ENCODE measurements at places on chromosomes 13 and 19.
A peak's percentile ranks its signal among the peaks of the same experiment; 100 is the strongest.

DNA sequence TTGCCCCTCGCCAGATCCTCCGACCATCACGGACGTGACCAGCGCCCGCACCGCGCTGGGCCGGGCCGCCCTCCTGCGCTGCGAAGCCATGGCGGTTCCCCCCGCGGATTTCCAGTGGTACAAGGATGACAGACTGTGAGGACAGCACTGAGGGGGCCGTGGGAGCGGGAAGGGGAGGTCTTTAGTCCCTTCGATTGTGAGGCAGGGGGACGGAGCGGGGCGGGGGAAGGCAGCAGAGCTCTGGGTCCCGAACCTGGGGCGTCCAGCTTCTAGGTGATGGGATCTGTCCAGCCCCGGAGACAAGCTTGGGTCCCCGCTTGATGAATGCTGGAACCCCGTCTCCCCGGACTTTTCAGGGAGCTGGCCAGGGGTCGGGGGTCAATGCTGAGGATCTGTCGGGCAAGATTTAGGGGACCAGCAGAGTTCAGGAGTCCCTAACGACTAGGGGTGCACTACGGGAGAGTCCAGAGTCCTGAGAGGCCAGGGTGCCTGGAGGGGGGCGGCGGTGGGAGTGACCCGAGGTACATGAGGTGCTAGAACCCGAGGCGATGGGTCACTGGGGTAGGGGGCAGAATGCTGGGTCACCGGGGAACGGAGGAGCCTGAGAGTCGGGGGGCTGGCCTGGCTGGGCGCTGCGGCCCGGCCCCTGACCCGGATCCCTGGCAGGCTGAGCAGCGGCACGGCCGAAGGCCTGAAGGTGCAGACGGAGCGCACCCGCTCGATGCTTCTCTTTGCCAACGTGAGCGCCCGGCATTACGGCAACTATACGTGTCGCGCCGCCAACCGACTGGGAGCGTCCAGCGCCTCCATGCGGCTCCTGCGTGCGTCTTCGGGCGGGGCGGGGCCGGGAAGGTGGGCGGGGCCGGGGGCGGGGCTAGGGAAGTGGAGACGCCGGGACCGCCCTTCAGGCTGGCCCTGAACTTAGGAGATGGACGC is 14.6 kb downstream of the VSIG10L start:
- DNase-seq: peak; percentile 80

GRCh38 chr13:40572961-40573360 is 93.5 kb downstream of the FOXO1 start:
- no peak for DNase-seq

DNA sequence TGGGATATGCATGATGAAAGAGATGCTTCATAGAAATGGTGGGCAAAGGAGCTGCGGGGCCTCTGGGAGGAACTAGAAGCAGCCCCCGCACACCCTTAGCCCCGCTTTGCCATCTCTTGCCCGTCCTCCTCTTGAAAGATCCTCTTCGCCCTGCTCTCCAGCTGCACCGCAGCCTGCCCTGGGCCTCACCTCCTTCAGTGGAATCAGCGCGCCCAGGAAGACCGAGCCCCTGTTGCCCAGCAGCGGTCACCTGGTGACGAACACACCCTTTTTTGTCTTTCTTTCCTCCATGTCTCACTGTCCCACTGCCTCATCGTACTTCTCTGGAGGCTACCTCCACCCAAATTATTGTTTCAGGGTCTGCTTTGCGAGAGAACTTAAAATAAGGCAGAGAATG is 807.6 kb downstream of the UQCRFS1 start:
- DNase-seq: no peak

DNA sequence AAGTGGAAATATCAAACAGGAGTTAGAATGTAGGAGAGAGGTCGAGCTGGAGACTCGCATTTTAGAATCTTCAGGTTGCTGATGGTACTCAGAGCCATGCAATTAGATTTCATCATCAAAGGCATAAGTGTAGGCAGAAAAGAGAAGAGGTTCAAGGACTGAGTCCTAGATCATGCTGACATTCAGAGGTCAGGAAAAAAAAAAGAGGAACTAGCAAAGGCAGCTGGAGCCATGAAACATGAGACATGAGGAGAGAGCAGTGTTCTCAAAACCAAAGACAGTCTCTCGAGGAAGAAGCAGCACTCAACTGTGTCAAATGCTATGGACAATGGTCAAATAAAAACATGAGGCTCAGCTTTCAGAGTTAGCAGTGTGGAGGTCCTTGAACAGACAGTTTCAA is 12.4 kb upstream of the TPP2 start:
- DNase-seq: no peak

DNA sequence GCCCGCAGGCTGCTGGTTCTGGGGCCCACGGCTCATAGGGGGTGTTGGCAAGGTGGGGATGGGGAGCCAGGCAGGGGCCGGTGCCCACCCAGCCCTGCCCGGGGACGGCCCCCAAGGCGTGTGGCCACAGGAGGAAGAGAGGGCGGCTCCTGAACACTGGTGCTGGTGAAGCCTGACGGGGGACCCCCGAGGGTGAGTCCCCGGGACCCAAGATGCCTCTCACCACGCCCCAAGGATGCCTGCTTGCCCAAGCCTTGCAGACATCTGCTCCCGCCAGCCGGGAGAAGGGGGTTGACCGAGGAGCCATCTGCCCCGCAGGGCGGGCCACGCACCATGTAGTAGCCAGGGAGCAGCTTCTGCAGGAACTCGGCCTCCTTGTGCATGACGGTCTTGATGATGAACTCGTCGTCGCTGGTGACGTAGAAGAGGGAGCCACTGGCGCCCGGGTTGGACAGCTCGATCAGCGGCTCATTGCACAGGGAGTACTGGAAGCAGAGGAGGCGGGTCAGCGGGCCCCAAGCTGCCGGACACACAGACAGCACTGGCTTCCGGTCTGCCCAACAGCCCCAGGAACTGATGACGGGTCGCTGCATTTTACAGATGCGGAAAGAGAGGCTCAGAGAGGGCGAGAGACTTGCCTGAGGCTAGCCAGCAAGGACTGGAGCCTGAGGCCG is 29.6 kb upstream of the CACTIN start:
- DNase-seq: peak; percentile 59

GRCh38 chr19:56705939-56706338 is 34.4 kb upstream of the ZNF835 start:
- DNase-seq: no peak

GRCh38 chr13:101869553-101869952 is 417.1 kb downstream of the ITGBL1 start:
- no peak for DNase-seq

- peak; percentile 16 for DNase-seq
Measured at GRCh38 chr19:45502111-45502510, 3.9 kb downstream of the PPM1N start.

DNA sequence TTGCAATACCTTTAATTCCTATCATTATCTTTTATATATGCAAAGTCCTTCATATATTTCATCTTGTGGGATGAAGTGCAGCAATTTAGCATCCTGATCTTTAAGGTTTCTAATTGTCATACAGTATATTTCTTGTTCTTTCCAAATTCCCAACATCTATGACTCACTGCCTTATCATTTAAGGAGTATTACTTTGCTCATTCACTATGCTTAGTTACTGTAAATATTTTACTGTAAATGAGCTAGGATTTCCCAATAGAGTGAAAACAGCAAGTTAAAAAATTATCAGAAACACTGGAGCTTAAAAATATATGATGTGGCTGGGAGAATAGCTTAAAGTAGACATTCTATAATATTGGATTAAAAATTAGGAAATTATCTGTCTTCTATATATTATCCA is 69.9 kb downstream of the SLITRK6 start:
- DNase-seq: no peak

DNA sequence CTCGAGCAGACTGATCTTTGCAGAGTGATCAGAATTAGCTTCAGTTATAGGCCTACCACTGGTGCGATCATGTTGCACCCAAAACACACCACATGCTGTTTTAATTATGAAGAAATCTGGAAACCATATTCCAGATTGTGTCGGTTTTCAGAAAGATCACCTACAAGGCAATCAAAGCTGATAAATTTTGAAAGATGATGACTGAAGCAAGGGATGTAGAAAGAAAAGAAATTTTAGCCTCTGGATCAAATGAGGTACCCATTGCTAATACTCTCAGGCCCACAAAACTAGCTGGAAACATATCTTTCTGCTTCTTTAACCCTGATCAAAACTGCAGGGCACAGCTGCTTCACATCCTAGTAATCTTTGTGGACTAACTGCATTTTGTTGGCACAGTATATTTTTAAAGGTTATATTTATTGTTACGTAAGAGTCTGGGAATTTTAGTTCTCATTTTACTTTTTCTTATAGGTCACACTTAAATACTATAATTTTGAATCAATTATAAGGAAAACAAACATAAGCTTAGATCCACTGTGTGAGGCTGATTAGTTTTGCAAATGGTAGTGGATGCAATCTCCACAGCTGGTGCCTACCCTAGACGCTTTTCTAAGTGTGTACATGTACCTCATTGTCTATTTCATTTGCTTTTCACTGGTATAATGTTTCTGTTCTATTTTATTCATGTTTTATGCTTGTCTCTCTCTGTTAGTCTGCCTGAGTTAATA is 150.9 kb downstream of the RGCC start:
- no peak for DNase-seq

- DNase-seq: no peak
Measured at GRCh38 chr13:78102741-78103140, 184.1 kb upstream of the EDNRB start.

GRCh38 chr19:34579281-34580054 is 97.5 kb downstream of the SCGB2B2 start:
- DNase-seq: no peak

GRCh38 chr13:107095876-107096275 is 527.9 kb upstream of the ARGLU1 start:
- no peak for DNase-seq

DNA sequence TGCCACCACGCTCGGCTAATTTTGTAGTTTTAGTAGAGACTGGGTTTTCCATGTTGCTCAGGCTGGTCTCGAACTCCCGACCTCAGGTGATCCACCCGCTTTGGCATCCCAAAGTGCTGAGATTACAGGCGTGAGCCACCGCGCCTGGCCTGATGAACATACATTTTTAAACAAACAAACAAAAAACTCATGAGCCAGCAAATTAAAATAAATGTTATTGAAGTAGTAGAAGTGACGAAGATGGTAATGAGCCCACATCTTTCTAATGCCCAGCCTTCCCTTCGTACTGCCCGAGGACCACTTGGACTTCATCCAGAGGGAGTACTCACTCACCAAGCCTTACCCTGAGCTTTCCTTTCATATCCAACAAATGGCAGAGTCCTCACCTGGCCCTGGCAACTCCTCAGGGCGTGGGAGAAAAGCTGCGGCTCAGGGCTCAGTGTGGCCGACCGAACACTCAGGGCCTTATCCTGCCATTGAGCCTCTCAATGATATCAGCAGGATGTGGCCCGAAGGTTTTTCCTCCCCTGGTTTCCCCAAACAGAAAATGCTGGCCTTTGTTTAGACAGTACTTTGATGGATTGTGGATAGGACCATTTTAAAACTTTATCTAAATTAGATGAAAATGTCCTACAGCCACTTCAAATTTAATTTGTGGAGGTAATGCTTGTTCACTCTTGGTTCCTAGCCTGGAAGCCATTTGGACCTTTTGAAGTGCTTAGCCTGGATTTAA is 22.8 kb upstream of the ABCC4 start:
- no peak for DNase-seq

DNA sequence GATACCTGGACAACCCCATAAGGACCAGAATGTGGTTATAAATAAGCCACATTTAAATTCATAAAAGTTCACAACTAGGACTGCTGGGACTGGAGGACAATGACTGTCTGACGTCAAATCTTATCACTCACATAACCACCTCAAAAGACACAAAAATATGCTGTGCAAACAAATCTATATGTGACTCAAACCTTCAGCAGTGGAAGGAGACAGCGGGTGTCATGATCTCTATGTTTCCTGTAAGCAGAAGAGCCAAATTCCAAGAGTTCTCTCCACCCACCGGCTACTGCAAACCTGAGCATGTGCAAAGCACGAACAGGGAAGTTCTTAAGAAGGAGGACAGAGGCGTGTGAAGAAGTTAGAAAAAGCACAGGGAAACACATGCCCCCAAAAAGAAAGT is 113.2 kb downstream of the MYCBP2 start:
- DNase-seq: no peak

GRCh38 chr13:33092073-33092987 is 76.1 kb downstream of the KL start:
- no peak for DNase-seq

- peak; percentile 78 for DNase-seq
Measured at GRCh38 chr19:58228585-58229254, at the start of gene ZNF544. ZNF544 (plus strand) TSS chr19:58228914; CDS start chr19:58244024, 15,110 bp downstream.

DNA sequence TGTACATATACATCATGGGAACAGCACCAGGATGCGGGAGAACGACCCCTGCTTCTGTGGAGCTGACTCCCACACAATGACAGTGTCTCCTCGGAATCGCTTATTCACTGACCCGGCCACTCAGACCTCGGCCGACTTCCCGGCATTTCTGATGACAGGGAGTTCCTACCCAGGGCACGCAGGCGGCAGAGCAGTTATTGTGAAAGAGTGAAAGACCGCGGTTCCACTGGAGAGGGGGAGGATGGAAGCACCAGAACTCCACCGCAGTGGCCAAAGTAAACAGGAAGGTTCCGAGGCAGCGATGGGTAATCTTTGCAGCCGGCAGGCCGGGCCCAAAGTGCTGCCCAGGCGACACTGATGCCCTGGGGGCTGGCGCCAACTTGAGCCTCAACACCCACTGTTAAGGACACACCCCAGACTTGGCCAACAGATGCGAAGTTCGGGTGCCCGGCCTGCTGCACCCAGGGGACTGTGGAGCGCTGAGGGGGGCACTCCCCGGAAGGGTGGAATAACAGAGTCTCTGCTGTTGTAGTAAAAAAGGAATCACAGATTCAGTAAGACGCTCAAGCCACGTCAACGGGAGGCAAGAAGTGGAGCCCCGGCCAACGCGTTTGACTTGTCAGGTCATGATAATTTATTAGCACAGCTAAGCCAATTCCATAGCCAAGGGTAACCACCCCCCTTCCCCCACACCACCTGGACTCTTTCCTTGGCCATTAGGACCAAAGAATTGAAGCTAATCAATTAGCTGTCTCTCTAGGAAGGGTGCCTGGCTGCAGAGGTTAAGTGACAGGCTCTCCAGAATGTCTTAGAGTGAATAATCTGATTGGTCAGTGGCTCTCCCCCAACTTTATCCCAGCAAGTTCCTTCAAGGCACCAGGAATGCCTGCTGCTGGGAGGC is 5.8 kb downstream of the MLLT1 start:
- DNase-seq: peak; percentile 91

DNA sequence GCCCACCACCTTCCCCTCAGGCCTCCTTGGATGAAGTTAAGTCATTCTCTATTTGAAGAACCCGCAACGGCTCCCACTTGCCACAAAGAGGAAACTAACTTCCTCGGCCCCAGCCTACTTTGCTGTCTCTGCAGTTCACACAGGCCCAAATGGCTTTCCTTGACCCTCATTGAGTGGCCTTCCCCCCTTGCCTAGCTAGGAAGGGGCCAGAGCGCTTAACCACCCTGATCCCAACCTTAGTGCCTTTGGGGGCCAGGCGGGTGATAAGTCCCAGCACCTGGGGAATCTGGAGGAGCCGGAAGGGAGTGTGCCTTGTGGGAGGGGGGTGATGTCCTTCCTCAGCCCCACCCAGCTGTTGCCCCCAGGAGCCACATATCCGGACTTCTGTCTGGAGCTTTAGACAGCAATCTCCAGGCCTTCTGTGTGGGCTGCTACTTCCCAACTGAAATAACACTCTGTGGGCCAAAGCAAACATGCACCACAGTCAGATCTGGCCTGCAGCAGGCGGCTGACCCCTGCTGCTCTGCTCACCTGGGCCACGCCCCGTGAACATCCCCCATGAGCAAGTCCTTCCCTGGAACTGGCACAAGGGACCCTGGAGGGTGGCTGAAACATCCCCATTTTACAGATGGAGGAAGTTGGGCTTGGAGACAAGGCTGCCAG is 10.5 kb downstream of the NECTIN2 start:
- DNase-seq: peak; percentile 70
